Activated CD4-positive, CD25-positive, alpha-beta regulatory T cell treated with anti-CD3 and anti-CD28 coated beads, Interleukin-2, amount 50 U/mL, for 24 hours (primary cell): ENCODE measurements at places on chromosomes 11 and 22.

DNA sequence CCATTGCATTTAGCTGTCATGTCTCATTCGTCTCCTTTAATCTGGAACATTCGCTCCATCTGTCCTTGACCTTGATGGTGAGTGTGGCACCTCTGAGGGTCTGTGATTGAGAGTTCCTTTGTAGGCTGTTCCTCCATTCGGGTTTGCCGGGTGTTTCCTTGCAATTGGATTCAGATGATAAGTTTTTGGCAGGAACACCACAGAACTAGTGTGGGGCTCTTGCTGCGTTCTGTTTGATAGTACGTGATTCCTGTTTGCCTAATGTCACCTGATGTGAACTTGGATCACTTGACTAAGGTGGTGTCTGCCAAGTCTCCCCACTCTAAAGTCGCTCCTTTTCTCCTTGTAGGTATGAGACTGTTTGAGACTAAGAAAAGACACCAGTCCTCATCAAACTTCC, 109.7 kb upstream of the TMEM45B start:
- ATAC-seq = no peak

GRCh38 chr11:110356762-110357671, 60.6 kb upstream of the RDX start:
- ATAC-seq = peak; percentile 38

DNA sequence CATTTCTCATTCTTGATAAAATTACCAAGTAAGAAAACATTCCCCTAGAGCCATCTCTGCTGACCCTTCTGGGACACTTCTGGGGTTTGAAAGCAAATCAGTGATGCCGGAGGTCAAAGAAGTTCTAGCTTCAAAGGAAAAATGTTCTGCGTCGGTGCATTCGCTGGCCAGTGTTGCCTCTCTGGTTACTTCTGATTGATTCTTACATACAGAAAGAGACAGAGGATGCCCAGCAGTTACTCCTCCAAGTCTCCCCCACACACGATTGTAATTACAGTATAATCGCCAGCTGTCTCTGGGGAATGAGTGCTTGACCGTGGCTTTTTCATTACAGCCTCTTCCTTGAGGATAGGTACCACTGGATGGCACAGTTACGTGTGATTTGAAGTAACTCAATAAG, 150.9 kb downstream of the SNX19 start:
- no peak for ATAC-seq

GRCh38 chr11:103988595-103988969, 47.9 kb upstream of the DDI1 start:
- no peak for ATAC-seq

GRCh38 chr11:46296528-46297448, 19.3 kb downstream of the CREB3L1 start:
- ATAC-seq = no peak

DNA sequence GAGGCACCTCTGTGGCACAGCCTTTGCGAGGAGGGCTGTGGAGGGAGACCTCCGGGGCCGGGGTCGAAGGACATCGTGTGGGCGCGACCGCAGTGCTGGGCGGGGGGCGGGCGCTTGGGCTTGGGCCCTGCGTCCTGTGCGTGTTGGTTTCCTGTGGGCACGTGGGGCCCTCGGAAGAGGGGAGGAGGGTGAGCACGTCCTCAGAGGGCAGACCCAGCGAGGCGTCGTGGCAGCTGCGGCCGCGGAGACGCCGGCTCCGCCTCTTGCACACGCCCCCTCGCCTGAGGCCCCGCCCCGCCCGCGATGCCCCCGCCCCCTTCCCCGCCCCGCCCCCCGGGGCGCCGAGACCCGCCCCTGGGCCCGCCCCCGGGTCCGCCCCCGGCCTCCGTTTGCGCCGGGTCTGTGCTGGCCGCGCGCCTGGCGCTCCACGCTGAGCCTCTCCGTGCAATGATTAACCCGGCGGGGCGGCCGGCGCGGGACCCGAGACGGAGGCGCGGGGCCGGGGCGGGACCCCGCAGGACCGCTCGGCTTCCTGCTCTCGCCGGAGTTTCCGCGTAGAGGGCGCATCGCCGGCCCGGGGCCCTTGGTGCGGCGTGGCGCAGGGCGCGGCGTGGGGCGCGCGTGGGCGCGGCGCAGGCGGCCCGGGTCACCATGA, at the start of gene PRR5:
PRR5 (plus strand) TSS at position 381 of the 655 bp plus-strand sequence; CDS start at position 652, 271 bp downstream.
- ATAC-seq = peak; percentile 89

GRCh38 chr11:96278039-96278897, 64.7 kb downstream of the MAML2 start:
- no peak for ATAC-seq

GRCh38 chr11:64406221-64406946, 47.4 kb downstream of the RPS6KA4 start:
- no peak for ATAC-seq

DNA sequence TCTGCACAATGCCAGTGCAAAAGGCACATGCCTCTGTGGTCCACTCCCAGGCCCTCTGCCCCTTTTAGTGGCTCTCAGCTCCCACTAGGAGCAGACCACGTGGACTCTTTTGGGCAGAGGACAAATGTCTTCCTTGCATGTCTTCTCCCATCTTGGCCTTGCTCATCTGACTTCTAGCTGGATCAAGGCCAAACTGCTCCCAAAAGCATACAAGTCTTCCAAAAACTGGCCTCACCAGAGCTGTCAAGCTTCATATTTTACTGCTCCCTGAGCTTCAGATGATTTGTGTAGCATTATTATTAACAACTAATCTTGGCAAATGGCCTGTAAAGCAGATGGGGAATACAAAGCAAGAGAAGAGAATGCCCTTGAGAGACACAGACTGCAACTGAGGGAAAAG, 6.9 kb downstream of the SMPD1 start:
- ATAC-seq = no peak

DNA sequence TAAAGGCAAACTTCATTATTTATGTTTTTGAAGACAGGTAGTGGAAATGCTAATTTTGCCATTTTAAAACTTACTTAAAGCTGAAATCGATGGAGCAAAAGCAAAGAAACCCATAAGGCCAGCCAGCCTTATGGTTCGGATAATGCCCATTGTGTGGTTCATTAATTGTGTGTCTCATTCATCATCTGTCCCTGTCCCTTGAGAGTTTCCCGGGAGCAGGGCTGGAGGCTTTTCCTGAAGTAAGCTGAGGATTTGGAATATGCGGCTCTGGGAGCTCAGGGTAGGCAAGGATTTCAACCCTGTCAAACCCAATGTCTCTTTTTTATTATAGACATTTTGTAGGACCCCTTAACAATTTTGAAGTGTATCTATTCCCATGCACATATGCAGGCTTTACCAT, 790.0 kb upstream of the KIRREL3 start:
- no peak for ATAC-seq

GRCh38 chr22:30010789-30011405, 69.4 kb upstream of the HORMAD2 start:
- no peak for ATAC-seq

- no peak for ATAC-seq
These were observed 11.8 kb upstream of the MPPED1 start for GRCh38 chr22:43399980-43400358.

DNA sequence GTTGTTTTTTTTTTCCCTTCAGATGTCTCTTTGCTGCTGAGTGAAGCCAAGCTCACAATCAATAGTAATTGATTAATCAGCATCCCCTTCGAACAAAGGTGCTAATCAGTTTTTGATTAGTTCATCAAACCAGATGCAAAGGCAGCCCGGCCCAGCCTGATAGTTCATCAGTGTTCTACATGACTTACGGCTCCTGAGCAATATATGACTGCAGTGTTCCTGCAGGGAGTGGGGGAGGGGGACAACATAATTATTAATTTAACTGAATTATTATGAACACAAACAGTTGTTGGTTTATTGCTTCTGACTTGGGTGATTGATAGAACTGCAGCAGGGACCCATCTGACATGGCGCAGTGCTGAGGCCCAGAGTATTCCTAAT, 315.3 kb downstream of the CADM1 start:
- no peak for ATAC-seq

DNA sequence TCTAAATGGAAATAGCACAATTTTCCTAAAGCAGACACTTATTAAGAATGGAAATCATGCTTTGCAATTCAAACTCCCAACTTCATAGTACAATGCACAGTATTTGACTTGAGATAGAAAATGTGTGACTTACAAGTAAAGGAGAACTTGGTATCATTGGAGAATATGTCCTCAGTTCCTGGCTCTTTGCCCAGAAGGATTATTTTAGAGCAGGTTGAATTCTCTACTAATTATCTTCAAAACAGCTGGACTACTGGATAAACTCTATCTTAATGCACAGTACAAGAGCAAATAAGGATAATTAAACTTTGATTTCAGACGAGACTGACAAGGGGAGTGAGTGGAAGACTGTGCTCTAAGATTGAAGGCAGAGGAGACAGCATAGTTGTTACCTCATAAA, 839.4 kb downstream of the OPCML start:
- ATAC-seq = no peak

DNA sequence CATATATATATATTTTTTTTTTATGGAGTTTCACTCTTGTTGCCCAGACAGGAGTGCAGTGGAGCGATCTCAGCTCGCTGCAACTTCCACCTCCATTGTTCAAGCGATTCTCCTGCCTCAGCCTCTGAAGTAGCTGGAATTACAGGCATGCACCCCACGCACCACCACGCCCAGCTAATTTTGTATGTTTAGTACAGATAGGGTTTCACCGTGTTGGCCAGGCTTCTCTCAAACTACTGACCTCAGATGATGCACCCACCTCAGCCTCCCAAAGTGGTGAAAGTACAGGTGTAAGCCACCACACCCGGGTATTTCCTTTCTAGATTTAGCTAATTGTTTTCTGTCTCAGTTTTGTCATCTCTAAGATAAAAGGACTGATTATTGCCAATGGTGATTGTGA, 821.1 kb downstream of the CNTN5 start:
- no peak for ATAC-seq

DNA sequence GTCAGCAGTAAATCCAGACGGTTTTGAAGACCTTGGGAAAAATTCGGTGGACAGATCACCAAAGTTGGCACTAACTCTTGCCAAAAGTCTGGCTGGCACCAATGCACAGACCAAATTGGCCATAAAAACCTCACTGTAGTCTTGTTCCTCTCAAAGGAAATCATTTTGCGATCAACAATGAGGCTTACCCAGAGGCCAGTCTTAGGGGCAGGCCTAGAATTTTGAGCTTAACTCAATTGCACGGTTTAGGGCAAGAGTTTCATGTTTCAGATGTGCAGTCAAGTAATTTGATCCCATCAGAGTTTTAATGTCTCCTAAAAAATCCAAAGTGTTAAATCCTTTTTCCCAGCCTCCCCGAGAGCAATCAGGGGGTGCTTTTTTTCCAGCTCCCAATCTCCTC, 19.0 kb downstream of the MPPED2 start:
- no peak for ATAC-seq

DNA sequence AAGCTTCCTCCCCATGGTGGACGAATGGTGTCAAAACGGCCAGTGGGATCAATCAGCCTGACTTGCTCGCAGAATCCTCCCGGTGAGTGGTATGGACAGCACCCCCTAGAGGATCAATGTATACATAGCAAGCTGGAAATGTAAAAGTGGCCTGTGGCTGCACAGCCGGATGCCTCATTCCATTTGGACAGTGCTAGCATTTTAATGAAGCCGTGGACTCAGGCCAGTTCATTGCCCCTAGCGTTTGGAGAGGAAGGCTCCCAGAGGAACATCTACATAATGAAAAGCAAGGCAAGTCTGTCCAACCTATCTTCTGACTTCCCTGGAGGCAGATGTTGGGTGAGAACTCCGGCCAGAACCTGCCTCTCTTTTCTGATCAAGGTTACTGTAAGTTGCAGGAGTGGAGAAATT, 942.3 kb downstream of the NTM start:
- ATAC-seq = no peak

GRCh38 chr11:59266491-59266890, 53.8 kb upstream of the MPEG1 start:
- no peak for ATAC-seq

DNA sequence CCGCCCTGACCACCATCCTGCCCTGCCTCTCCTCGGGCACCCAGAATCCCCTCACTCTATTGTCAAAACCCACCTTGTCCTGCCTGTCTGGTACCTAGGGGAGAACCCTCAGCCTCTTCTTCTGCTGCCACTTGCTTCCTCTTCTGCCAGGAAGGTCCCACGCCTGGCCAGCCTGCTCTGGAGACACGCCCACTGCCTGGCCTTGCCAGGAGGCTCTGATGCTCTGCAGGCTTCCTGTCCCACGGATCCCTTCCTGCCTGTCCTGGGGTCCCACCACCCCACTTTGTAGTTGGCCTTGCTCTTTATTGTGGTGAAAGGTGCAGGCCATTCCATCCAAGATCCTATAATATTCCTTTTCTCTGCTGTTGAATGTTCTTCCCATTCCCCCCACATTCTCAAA, 63.4 kb downstream of the BMAL1 start:
- ATAC-seq = no peak

DNA sequence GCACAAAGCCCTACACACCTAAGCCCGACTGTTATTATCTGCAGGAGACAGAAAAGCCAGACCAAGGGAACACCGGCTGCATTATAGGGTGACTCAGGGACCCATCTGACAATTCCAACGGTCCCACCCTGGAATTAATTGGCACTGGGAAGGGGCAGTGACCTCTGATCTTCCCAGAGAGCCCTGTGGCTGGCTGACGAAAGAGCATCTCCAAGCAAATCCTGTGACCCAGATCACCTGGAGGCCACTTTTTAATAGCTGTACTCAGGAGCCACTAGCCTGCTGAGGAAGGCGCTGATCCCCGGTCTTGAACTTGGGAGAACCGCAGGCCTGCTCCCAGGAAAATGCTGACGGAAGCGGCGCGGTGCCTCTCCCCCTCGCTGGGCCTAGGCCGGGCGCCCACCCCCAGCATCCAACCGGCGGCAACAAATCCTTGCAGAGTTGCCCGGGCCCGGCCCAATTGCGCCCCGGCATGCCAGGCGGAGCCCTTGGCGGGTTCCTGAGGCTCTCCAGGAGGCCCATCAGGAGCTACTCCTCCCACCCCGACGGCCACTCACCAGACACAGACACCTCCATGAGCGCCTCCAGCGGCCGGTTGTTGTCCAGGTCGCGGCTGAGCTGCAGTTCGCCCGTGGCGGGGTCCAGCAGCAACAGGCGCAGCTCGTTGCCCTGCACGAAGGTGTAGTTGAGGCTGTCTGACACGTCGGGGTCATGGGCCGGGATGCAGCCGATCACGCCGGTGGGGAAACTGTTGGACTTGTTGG, 4.2 kb downstream of the CELSR1 start:
- no peak for ATAC-seq

GRCh38 chr11:34451053-34451452, 12.3 kb downstream of the CAT start:
- no peak for ATAC-seq

DNA sequence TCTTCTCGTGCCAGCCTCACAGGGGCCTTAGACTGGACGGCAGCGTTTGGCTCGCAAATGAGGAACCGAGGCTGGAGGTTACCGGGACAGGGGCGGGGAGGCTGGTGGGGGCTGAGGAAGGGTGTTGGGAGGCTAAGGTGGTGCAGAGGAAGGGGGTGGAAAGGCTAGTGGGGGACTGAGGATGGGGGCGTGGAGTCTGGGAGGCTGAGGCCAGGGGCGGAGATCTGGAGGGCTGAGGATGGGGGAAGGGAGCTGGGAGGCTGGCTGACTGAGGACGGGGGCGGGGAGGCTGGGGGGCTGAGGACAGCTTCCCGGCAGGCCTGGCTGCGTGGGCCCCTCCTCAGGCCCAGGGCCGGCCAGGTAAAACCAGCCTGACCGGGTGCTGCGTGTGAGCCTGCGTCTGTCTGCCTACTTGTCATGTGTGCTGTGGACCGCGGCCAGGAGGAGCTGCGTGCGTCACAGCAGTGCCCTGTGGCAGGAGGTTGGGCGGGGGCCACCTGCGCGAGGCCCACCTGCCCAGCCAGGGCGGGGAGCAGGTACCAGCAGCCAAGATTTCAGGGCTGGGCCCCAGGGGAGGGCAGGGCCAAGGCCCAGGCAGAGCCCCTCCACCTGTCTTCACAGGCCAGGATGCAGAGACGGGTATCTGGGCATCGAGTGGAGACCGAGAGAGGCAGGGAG, 9.4 kb upstream of the PIM3 start:
- no peak for ATAC-seq

- ATAC-seq = no peak
These were observed 42.6 kb upstream of the TIMP3 start for GRCh38 chr22:32758866-32759385.
